ENCODE measurements at places on chromosomes 12 and 14.

- DNase-seq: no peak
Observed at GRCh38 chr14:23932639-23933038, 20.9 kb upstream of the DHRS4 start.

DNA sequence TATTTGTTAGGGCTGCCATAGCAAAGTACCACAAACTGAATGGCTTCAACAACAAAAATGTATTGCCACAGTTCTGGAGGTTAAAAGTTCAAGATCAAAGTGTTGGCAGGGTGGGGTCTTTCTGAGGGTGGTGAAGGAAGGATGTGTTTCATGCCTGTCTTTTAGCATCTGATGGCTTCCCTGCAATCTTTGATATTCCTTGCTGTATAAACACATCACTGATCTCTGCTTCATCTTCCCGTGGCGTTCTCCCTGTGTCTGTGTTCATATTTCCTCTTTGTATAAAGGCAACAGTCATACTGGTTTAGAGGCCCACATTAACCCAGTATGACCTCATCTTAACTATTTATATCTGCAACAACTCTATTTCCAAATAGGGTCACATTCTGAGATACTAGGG is 167.5 kb downstream of the BTG1 start:
- DNase-seq: no peak

DNA sequence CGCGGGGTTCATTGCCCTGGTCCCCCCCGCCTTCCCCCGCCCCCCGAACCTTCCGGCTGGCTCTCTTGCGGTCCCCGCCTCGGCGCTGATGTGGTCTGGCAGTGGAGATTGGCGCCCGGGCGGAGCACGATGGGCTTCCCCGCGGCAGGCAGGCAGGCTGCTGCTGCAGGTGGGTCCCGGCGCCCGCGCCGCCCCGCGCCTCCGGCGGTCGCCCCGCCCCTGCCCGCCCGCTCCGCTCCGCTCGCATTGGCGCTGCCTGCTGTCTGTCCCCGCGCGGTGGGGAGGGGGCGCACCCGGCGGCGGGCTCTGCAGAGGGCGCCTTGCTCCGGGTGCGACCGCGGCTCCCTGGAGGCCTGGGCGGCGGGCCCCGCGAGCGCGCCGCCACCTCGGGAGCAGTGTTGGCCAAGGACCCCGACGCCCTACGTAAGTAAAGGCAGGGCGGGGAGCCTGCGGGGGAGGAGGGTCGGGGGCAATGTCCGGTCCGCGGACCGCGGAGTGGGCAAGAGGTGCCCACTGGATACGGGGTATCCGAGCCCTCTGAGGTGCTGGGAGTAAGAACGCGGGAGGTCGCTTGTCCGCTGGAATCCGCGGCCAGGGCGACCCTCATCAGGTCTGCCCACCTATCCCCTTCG is at the start of gene AKAP5:
Gene AKAP5, plus strand, starts transcription at position 309 of the 632 bp plus-strand sequence. CDS start 2,896 bp downstream, outside the sequence.
- peak; percentile 5 for DNase-seq

DNA sequence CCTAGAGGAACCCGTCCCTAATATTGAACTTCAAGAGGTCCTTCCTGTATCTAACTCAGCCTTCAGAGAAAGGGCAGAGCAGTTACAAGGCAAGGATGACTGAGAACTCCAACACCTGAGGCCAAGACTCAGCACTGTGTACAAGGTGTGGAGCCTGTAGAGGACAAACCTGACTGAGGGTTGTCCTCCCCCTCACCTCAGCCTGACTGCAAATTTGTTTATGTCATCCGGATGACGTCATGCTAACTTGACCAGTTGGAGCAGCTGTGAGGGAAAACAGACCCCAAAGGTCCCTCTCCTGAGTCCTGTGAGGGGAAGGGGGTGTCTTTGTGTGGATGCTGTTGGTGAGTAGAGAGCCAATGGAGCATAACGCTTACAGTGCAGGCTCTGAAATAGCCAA is 4.3 kb downstream of the CRACR2A start:
- DNase-seq: no peak

- DNase-seq: no peak
Observed at GRCh38 chr12:42421844-42422779, 96.1 kb downstream of the PPHLN1 start.

- no peak for DNase-seq
Observed at GRCh38 chr12:88896958-88897357, 316.7 kb upstream of the KITLG start.

DNA sequence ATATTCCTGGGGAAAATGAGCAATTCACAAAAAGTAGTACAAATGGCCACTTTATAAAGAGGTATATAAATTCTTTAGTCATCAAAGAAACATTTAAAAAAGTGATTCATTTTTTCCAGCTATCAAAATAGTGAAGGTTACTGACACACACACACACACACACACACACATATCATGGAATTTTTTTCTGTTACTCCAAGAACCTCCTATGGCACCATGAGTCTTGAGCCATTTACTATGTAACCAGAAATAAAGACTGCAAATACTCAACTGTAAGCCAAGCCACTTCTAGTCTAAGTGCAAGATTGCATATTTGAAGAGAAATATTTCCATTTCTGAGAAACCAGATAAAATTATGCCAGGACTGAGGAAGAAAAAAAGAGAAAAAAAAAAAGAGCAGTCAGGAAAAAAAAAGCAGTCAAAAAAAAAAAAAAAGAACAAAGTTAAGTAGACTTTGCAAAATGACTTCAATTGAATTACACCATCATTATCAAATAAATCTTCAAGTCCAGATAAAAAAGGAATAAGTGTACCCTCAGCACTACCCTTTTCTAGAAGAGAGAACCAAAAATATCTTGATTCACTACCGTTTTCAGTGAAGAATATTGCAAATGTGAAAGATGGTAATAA is 275.7 kb downstream of the DAD1 start:
- no peak for DNase-seq

GRCh38 chr14:40452674-40453073 is 1020.4 kb upstream of the FBXO33 start:
- DNase-seq: no peak
